T-helper 2 cell (primary cell): ENCODE measurements at places on chromosomes 2 and 18.

- no peak for DNase-seq
Observed at GRCh38 chr2:128435576-128436478, 117.2 kb upstream of the HS6ST1 start.

DNA sequence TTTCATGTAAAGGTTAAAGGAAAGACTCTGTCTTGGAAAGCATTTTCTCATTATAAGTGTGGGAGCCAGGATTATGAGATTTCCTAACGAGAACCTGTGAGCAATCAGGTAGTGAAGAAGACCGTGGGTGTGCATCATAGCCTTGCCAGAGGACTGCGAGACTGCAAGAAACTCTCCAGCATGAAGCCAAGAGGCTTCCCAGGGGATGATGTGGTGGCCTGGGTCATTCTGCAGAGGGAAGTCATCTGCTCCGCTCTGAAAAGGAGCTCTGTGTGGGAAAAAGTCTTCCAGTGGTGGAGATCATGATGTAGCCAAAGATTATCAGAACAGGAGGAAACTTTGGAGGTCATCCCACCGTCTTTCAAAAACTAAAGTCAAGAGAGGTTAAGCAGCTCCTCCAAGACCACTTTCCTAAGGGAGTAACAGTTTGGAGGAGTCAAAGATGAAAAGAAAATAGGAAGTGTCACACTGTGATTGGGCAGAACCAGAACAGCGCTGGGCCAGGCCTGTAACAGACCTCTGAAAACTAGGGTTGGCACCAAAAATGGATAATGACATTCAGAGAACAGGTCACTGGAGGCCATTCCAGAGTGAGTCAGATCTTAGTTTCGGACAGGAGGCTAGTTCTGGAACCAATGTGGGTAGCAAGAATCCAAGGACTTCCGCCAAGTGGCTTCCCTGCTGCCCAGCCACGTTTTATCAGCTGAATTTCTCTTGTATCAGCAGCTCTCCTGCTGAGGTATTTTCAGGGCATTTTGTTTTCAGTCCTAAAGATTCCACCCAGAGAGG, 113.0 kb downstream of the LRATD1 start:
- DNase-seq = no peak

- no peak for DNase-seq
Observed at GRCh38 chr2:234378440-234378839, 118.4 kb downstream of the ARL4C start.

GRCh38 chr2:116510117-116510671, 1304.3 kb upstream of the DDX18 start:
- DNase-seq = no peak

DNA sequence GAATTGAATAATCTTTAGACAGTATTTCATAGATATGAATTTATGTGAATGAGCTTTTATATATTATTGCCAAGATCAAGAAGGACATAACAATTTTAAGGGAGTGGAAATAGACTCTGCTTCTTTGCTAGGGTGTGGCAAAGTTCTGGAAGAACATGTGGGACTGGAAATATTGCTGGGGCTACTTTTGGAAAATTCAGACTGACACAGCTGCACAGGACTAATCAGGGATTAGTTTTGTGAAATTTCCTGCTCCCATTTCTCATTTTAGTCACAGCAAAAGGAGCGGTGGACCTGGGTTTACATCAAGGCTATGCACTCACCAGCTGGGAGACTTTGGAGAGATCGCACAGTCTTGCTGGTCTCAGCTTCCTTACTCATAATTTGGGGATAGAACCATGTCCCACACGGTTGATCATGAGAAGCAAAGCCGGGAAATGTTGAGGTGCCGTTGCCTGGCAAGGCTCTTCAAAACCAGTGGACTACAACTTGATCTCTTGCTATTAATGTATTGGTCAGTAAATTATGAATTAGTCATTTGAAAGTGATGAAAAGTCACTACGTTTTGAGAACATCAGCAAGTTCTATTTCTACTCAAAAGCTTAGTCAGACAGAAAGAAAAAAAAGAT, 42.4 kb downstream of the IL1RL2 start:
- DNase-seq = no peak

- DNase-seq = no peak
Observed at GRCh38 chr2:47309952-47310800, 92.8 kb upstream of the MSH2 start.

GRCh38 chr2:39243469-39244123, at the start of gene CDKL4:
Gene CDKL4 (minus strand): TSS chr2:39243970.
- DNase-seq = no peak

DNA sequence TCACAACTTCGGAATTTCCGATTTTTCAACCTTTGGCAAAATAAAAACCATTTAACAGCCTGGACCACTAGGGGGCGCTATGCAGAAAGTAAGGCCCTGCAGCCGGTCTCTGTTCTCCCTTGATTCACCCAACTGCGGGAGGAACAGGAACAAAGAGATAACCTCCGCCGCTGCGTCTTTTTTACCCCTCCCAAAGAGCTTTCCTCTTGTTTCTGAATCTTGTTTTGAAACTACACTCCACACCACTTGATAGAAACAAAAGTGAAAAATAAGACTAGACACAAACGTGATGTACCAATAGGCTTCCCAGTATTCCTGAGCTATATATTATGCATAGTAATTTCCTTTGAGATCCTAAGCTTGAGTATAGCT, 231.2 kb downstream of the MYO3B start:
- DNase-seq = peak; percentile 33

DNA sequence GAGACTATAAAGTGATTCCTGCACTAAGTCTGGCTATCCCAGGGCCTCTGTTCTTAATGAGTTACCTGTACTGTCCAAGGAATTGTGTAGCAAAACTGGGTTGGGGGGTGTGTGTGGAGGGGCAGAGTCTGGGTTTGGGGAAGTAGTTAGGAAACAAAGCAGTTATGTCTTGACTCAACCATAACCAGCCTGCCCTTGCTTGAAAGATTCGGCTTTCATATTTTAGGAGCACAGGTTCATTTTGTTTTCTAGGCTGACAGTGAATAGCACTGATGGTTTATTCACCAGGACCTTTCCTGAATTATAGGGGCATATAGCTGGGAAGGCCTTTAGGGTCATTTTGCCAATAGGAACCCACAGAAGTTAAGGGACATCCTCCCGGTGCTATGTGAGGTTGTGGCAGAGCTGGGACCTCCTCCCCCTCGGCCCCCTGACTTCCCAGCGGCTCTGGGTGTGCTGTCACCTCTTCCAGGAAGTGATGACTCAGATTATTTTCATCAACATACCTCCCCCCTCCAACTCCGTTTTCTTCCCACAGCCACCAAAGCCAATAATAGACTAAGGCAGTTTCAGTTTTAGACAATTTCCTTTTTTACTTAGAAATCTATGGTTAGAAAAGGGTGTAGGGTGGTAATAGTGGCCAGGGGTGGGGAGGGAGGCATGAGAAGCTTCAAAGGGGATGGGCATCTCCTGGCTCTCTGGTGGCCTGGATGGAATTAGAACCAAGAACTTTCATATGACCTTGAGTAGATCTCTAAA, 44.8 kb downstream of the SETBP1 start:
- DNase-seq = peak; percentile 49

- DNase-seq = no peak
Observed at GRCh38 chr18:58183226-58183625, 139.2 kb downstream of the NEDD4L start.

GRCh38 chr2:119485336-119486110, 38.8 kb downstream of the SCTR start:
- no peak for DNase-seq

DNA sequence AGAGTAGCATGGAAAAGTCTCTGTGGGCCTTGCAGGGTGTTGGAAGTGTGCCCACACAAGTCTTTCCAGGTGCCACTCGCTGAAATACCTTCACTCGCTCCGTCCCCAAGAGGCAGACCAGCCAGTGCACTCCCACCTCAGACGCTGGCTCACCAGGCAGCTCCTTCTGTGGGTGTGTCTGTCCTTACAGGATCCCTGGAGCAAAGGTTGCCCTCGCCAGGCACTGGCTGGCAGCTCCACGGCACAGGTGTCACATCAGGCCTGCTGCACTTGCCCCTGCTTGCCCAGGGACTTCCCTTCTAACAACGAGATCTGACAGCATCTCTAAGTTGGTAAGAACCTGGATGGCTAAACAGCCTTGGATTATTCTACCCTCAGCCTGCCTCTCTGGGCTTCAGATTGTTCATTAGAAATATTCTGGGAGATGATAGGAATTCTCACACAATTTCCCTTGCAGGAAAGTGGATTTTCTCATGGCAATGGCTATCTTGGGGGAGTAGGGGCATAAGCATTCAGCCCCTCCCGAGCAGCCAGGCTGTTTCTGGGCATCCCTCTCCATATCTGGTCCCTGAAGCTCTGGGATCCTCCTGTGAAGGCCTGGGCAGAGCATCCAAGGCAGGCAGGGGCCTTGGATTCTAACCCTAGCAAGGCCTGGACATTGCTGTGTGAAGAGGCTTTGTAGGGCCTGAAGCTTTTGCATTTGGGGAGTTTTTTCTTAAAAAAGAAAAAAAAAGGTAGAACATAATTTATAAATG, 262.1 kb downstream of the MYCN start:
- no peak for DNase-seq

DNA sequence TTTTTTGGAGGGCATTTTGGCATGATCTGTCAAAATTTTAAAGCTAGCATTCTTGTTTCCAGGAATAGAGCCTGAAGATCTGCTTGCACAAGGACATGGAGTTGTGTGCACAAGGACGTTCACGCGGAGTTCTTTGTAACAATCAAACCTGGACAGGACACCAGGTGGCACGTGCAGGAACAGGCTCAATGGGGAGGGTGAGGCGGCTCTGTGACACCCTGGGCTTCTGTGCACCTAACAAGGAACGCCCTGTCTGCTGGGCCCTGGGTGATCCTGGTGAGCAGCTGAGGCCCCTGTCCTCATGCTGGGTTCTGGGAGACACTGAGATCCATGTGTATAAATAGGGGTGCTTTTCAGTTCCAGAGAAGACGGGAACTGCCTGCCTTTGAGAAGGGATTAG, 93.1 kb upstream of the PXDN start:
- DNase-seq = no peak

DNA sequence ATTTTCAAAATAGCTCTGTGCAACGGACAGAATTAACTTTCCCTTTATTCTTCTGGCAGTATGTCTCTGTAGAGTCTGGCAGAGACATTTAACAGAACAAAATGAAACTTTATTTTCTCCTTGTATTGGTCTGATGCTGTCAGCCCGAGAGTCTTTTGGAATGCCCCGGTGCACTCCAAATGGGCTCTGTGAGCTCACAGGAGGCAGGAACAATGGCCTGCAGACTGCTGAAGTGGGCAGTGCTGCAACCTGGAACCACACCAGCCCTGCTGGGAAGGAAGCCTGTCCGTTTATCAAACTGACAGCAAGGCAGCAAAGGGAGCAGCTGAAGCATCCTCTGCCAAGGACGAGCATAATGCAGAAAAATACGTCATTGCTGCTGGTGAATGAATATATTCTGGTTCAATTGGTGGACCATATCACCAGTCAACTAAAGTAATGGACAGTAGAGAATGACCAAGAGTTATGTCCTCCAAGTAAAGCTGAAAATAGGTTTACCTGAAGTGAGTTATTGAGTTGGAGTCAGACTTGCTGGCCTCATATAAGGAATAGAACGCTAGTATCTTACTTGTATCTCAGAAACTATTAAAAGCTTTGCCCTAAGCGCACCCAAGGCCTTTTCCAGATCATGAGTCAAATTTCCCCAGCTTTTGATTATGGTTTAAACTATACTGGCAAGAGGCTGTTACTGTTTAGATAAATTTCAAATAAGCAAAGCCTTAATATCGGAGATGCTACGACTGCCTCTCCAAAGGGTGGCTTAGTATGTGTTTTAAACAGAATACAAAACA, 207.6 kb upstream of the TANK start:
- DNase-seq = no peak

GRCh38 chr2:237124820-237125219, 39.1 kb downstream of the COPS8 start:
- DNase-seq = no peak

- DNase-seq = no peak
Observed at GRCh38 chr2:222430681-222431080, 6.3 kb downstream of the SGPP2 start.

DNA sequence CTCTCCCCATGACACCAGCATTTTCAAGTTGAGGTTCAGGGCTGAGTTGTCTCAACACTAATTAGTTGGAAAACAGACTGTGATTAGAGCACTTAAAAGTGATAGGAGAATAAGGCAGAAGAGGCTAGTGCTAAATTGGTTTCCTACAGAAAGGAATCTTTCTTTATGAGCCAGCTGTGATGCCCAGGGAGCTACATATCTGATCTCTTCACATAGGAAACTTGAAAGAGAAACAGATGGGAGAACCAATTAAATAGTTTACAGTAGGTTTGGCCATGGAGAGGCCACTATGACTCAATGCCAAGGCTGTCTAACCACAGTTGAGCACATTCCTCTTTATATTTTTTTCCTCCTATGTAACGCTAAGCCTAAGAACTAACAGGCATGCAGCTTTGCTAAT, 418.3 kb upstream of the CYRIA start:
- DNase-seq = no peak

GRCh38 chr2:174750923-174751441, 13.3 kb downstream of the CHRNA1 start:
- no peak for DNase-seq

DNA sequence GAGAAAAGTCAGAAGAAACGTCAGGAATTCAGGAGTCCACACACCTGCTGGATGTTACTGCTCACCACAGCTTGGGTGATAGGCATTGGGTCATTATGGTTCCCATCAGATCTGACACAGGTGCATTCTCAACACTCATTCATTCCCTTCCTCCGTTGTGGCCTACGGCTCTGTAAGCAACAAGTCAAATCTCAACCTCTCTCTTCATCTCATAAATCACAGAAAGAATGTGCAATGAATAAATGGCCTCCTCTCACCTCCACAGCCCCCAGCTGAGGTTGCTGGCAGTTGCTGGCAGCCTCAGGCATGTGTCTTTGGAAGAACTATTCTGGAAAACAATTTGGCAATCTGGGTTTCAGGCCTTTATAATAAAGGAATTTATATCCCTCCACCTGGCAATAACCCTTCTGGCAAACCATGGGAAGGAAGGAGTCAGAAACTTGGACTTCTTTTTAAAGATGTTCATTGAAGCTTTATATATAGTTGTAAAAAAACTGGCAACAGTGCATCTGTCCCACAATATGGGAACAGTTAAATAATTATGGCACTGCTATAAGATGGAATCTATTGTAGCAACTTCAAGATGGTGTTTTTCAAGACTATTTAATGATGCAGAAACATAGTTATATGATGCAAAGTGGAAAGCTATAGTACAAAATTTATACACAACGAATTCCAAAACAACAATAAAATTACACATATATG, 175.4 kb downstream of the ANAPC1 start:
- no peak for DNase-seq

DNA sequence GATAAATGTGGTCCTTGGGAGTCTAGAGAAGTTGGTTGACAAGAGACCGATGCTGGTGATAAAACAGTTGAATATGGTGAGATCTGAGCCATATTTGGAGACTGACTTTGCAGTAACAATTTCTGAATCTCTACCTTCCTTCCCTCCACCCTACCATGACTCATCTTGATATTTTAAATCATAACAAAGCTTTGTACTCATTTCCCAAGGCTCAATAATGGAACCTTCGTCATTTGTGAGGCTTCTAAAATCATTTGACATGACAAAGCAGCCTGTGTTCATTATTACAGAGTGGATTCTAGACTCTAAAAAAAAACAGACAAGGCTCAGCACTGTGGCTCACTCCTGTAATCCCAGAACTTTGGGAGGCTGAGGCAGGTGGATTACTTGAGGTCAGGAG, 38.5 kb upstream of the PDCL3 start:
- DNase-seq = no peak

GRCh38 chr2:23146011-23146410, 239.0 kb upstream of the KLHL29 start:
- no peak for DNase-seq

GRCh38 chr18:35971661-35972196, 750 bp upstream of the RMP24 start:
- DNase-seq = no peak

GRCh38 chr2:106956416-106956815, 70.4 kb upstream of the ST6GAL2 start:
- no peak for DNase-seq

- DNase-seq = no peak
Observed at GRCh38 chr2:30981096-30981495, 157.1 kb downstream of the GALNT14 start.
